ENCODE measurements at places on chromosomes 13 and 19. TPM values are rescaled to one million over a fixed set of nuclear protein-coding genes. Genes with fewer than 3 reads are reported as not detected.

Gene CCDC106
- 18.8 TPM for total RNA-seq

Gene ADGRE3
- total RNA-seq = not detected

Gene PDE4C
- total RNA-seq = 0.15 TPM

Gene TEX26
- not detected for total RNA-seq

Gene TEX101
- total RNA-seq = not detected

Gene ICAM4
- total RNA-seq = not detected

Gene FGF21
- total RNA-seq = not detected

Gene ITGBL1
- total RNA-seq = 1.4 TPM

Gene PGLYRP2
- not detected for total RNA-seq

Gene FFAR1
- not detected for total RNA-seq

Gene FAM216B
- total RNA-seq = not detected

Gene CFD
- 8.5 TPM for total RNA-seq

Gene PPP2R1A
- total RNA-seq = 310 TPM

Gene ZNF578
- not detected for total RNA-seq

Gene S1PR5
- total RNA-seq = 1.7 TPM

Gene GPR183
- not detected for total RNA-seq

Gene GNG7
- 0.03 TPM for total RNA-seq

Gene PDCD5
- total RNA-seq = 439 TPM

Gene GARIN5A
- total RNA-seq = 2.3 TPM

Gene C19orf85
- total RNA-seq = not detected

Gene CCDC8
- not detected for total RNA-seq

Gene SIGLECL1
- total RNA-seq = not detected

Gene FCAR
- not detected for total RNA-seq

Gene ZNF667
- not detected for total RNA-seq

Gene KLK2
- 0.15 TPM for total RNA-seq

Gene ZNF66
- total RNA-seq = not detected

Gene CCNE1
- 26.6 TPM for total RNA-seq

Gene PLIN5
- total RNA-seq = 0.26 TPM

Gene SIGLEC8
- total RNA-seq = not detected

Gene CDC42EP5
- total RNA-seq = not detected

Gene FFAR3
- not detected for total RNA-seq

Gene OR4F17
- not detected for total RNA-seq

Gene SRRM5
- 0.93 TPM for total RNA-seq

Gene NAPSA
- 1.3 TPM for total RNA-seq

Gene KLF5
- 46.3 TPM for total RNA-seq

Gene SELENOV
- total RNA-seq = not detected

Gene TNNI3
- 9.2 TPM for total RNA-seq

Gene FUT2
- total RNA-seq = not detected

Gene RGCC
- total RNA-seq = 1.3 TPM

Gene KCNJ14
- 1.0 TPM for total RNA-seq

Gene SHISA7
- total RNA-seq = 0.02 TPM

Gene GFY
- 0.21 TPM for total RNA-seq

Gene STOML3
- total RNA-seq = not detected

Gene LRRC25
- not detected for total RNA-seq

Gene KLF1
- 0.05 TPM for total RNA-seq

Gene ZFP36
- total RNA-seq = 101 TPM

Gene CEACAM1
- total RNA-seq = 1.8 TPM
